IMR-90 (cell line): ENCODE measurements at places on chromosomes 12 and 14. TPM values are rescaled to one million over a fixed set of nuclear protein-coding genes. Genes with fewer than 3 reads are reported as not detected.
A peak's percentile ranks its signal among the peaks of the same experiment; 100 is the strongest.

The LRTM2 gene
- total RNA-seq: not detected in 2 replicates

The TC2N gene
- total RNA-seq: under 0.01 and 0.18 TPM in 2 replicates

GRCh38 chr12:111425655-111426054, 19.9 kb downstream of the SH2B3 start:
- peak; percentile 39 for DNase-seq

DNA sequence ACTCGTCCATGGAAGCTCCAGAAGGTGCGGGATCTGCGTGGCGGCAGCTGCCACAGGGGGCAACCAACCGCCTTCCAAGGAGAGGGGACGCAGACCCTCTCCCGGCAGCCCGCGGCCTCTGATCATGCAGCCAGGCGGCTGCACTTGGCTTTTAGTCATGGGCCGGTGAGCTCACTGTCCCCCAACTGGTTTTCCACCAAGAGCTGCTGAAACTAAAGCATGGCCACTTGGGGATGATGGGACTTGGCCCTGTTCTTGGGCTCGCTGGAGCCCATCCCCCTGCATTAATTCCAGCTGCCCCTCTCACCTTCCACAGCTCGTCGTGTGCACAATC, 39.1 kb downstream of the CCDC85C start:
- no peak for DNase-seq

DNA sequence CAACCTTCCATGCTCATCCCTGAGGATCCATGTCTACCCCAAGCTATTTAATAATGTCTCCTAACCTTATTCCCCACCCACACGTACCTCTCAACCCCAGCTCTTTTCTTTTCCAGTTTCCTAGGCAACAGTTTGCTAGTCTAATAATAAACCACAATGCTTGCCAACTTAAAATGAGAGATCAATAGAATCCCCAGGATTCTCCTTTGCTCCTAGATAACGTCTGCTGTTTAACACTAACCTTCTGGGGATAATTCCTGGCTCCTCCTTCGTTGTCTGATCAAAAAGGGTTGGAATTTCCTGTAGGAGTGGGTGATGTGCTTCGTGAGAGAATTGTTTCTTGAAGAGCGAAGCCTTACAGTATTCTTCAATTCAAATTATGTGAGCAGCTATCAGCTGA, 42.2 kb upstream of the DBX2 start:
- no peak for DNase-seq

- no peak for DNase-seq
These were observed 48.8 kb downstream of the NUAK1 start for GRCh38 chr12:106089935-106090334.

- no peak for DNase-seq
These were observed 207.4 kb downstream of the SYNE2 start for GRCh38 chr14:64060199-64060545.
